ENCODE measurements at places on chromosomes 11 and 22.

GRCh38 chr11:46278387-46279125, 1.1 kb downstream of the CREB3L1 start:
- no peak for DNase-seq

DNA sequence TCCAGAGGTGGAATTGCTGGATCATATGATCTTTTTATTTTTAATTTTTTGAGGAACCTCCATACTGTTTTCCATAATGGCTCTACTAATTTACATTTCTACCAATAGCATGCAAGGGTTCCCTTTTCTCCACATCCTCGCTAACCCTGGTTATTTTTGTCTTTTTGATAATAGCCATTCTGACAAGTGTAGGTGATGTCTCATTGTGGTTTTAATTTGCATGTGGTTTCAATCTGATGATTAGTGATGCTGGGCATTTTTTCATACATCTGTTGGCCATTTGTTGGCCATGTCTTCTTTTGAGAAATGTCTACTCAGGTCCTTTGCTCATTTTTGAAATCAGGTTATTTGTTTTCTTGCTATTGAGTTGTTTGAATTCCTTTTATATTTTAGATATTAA, 15.4 kb upstream of the OR4D5 start:
- no peak for DNase-seq

DNA sequence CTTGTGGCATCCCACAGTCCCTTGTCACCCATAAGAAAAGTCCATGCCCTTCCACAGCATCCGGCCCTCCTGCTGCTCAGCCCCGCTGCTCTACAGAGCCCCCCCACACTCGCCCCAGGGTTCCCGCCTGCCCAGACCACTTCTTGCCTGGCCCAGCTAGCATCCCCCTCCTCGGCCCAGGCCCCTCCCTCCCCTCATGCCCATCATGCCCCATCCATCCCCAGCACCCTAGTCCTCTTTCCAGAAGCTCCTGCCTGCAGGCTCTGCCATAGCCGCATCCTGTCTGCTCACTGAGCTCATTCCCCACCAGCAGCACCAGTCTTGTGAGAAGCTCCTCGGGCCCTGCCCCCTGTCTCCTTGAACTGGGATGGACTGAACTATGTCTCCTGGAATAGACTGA, 54.4 kb downstream of the LINC01488 start:
- no peak for DNase-seq

GRCh38 chr11:57500515-57500914, 15.0 kb downstream of the SLC43A1 start:
- no peak for DNase-seq

DNA sequence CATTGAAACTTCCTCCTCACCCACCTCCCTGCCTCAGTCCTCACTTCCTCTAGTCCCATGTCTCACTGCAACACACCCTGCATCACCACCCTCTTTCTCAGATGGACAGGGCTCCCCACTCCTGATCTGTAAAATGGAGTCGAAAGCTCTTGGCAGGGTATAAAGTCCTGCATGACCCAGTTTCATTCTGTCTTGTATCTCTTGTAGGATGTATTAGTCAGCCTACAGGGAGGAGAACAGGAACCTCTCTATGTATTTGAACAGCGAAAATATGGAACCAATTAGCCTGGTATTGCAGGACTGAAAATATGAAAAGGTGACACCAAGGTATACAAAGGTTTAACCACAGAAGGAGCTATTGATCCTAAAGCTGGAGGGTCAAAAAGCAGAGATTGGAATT, 156.9 kb upstream of the SNX19 start:
- no peak for DNase-seq

- no peak for DNase-seq
These were observed 673.8 kb downstream of the BRD1 start for GRCh38 chr22:49153921-49154320.

DNA sequence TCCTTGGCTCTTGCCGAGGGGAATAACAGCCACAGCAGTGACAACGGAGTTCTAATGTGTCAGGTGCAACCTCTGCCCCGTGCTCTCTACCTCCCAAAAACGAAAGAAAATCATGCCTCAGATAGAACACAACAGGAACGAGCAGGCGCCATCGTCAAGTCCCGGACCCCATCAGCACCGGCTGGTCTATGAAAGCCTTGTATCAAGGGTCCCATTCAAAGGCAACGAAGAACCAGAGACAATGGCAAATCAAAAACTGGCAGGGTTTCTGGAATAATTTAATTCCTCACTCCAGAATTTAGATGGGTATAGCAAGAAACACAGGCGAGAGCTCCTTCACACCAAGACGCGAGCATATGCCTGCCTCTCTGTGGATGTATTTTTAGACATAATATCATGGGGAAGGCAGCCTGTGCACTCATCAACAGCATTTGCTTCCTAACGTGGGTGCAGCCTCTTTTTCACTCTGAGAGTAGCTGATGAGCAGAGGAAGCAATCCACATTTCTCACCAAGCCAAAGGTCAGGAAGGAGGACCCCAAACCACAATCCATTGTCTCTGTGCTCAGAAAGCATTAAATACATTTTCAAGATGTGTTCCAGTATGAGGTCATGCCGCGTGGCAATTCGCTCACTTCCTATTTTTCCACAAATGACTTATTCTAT, 193.4 kb upstream of the BLID start:
- no peak for DNase-seq
